ENCODE measurements at places on chromosomes 16 and 17. TPM values are rescaled to one million over a fixed set of nuclear protein-coding genes. Genes with fewer than 3 reads are reported as not detected.

DNA sequence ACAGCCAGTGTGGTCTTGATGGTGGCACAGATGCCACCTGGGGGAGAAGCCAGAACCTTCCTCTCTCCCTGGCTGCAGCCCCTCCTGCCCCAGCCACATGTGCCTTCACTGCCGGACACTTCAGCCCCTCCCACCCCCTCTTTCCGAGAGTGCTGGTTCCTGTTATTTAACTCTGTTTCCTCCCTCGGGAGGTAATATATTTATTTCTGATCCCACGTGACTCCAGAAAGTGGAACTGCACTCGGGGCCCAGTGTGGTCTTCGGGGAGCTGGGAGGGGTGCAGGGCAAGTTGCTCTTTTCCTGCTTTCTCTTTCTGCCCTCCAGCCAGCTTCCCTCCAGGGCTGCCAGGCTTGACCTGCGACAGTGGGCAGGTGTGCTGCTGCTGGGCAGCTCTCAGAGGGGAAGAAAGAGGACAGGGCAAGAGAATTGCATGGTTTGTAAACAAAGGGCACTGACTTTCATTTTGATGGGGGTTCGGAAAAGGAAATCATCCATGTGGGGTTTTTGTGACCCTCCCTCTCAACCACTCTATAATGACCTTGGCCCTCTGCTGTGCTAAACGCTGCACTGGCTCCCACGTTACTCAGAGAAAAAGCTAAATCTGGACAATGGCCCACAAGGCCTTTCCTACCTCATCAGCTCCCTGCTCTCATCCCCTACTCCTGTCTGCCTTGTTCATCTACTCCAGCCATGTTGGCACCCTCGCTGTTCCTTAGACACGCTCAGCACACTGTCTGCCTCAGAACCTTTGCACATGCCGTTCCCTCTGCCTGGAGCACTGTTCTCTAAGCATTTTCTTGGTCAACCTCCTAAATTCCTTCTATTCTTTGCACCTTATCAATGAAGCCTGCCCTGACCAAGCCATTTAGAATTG is 8.2 kb upstream of the CIITA start:
- H3K27me3 ChIP-seq, result no peaks in the 10 kb centered on the region
- peak overlapping the region; percentile 92 for H3K27ac ChIP-seq
- DNase-seq, result peak; percentile 74
- H3K4me1 ChIP-seq, result peaks cover 73% of the 10 kb centered on the region
- H3K36me3 ChIP-seq, result no peaks in the 10 kb centered on the region
- H3K4me3 ChIP-seq, result no peak overlapping the region

GRCh38 chr17:46820592-46821450 is 2.3 kb upstream of the WNT3 start:
- no peak overlapping the region for H3K27ac ChIP-seq
- H3K4me1 ChIP-seq, result no peaks in the 10 kb centered on the region
- H3K27me3 ChIP-seq, result peaks cover 60% of the 10 kb centered on the region
- H3K4me3 ChIP-seq, result no peak overlapping the region

DNA sequence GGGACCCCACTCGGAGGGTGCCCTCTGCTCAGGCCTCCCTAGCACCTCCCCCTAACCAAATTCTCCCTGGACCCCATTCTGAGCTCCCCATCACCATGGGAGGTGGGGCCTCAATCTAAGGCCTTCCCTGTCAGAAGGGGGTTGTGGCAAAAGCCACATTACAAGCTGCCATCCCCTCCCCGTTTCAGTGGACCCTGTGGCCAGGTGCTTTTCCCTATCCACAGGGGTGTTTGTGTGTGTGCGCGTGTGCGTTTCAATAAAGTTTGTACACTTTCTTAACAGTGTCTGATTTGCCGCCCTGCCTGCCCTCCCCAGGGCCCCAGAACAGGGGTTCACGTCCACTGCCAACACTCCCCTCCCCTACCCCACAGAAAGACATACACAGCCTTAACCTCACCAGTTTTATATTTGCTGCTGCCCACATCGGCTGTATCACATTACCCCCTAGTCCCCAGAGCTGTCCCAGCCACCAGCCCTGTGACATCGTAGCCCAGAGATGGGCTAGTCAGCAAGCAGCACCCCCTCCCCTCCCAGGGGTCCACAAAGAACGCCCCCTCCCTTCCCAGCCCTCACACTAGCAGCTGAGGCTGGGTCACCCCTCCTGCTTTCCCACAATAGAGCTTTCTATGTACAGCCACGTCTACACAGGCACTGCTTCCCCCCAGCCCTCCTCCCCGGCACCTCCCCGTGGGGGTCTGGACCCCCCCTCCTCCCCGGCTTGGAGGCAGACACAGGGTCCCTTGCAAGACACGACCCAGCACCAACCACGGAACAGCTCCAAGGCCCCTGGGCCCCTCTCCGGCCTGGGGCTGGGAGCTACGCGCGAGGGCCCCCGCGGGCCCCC is 7.9 kb downstream of the GRN start:
- H3K4me3 ChIP-seq, result peak overlapping the region; percentile 34
- no peaks in the 10 kb centered on the region for H3K4me1 ChIP-seq
- H3K27me3 ChIP-seq, result no peaks in the 10 kb centered on the region
- peaks cover 48% of the 10 kb centered on the region for H3K36me3 ChIP-seq

- no peaks in the 10 kb centered on the region for H3K4me1 ChIP-seq
- H3K27me3 ChIP-seq, result no peaks in the 10 kb centered on the region
- no peaks in the 10 kb centered on the region for H3K36me3 ChIP-seq
- no peak overlapping the region for H3K27ac ChIP-seq
- H3K4me3 ChIP-seq, result no peak overlapping the region
- no peak for DNase-seq
Observed at GRCh38 chr17:9052921-9053320, 31.6 kb downstream of the NTN1 start.

The CES1 gene
- total RNA-seq, result 7.6 TPM

DNA sequence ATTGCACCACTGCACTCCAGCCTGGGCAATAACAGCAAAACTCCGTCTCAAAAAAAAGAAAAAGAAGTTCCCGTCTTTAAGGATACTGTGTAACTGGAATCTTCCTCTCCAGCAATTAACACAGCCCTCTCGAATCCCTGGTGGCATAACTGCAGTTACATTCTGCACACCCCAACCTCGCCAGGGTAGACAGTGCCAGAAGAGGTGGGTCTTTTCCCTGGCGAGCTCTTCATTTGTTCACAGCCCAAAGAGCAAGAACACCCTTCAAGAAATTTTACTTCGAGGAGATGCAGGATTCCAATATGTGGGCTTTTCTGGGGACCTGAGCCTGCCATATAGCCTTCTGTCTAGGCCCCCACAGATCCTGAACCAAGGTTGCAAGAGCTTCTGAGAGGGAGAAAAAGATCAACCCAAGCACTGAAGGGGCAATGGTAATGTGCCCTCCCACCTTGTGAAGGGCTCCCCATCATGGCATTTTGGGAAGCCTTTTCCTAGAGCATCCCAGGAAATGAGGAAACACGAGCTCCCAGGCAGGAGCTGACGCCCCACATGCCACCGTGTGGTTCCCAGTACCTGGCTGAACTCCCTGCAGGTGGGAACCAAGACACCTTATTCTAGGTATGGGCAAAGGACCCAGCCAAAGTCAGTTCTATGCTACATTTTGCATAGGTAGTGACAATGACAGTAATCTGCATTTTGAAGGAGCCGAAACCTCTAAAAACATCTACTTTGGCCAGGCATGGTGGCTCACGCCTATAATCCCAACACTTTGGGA is 26.9 kb downstream of the TK2 start:
- H3K27ac ChIP-seq, result peak overlapping the region; percentile 46
- H3K27me3 ChIP-seq, result no peaks in the 10 kb centered on the region
- H3K36me3 ChIP-seq, result peaks cover 34% of the 10 kb centered on the region
- DNase-seq, result no peak

DNA sequence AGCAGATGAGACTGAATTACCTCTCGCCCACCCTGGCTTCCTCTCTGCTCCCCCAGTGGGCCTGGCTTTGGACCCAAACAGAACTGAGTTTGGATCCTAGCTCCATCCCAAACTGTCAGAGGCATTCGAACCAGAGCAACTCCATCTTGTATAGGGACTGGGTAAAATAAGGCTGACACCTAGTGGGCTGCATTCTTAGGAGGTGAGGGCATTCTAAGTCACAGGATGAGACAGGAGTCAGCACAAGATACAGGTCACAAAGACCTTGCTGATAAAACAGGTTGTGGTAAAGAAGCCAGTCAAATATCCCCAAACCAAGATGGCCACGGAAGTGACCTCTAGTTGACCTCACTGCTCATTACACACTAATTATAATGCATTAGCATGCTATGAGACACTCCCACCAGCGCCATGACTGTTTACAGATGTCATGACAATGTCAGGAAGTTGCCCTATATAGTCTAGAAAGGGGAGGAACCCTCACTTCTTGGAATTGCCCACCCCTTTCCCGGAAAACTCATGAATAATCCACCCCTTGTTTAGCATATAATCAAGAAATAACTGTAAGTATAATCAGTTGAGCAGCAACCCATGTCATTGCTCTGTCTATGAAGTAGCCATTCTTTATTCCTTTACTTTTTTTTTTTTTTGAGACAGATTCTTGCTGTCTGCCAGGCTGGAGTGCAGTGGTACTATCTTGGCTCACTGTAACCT is 44.4 kb downstream of the LYRM1 start:
- H3K4me3 ChIP-seq, result no peak overlapping the region
- no peaks in the 10 kb centered on the region for H3K4me1 ChIP-seq
- no peak for DNase-seq

- H3K4me1 ChIP-seq, result no peaks in the 10 kb centered on the region
- H3K27me3 ChIP-seq, result no peaks in the 10 kb centered on the region
- H3K36me3 ChIP-seq, result no peaks in the 10 kb centered on the region
- H3K4me3 ChIP-seq, result no peak overlapping the region
Observed at GRCh38 chr17:29036584-29036983, 6.4 kb upstream of the PIPOX start.

DNA sequence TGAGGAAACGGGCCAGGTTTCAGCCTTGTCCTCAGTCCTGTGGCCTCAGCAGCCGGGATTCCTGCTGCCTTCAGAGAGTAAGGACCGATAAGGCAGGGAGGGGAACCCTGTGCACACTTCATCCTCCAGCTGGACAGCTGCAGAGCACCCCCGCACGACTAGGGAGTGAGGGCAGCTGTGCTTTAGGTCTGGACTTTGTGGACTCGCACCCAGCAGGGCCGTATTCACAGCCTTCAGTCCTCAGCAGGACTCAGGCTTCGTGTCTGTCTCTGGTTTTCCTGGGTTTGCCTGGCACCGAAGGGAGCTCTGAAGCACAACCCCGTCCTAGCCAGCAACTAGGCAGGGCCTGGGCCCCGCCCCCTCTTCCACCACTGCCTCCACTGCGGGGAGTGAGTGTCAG is 45.8 kb upstream of the CACNG5 start:
- H3K27ac ChIP-seq, result no peak overlapping the region
- H3K4me3 ChIP-seq, result no peak overlapping the region
- H3K4me1 ChIP-seq, result peaks cover 14% of the 10 kb centered on the region
- no peak for DNase-seq

- no peak overlapping the region for H3K4me3 ChIP-seq
- no peaks in the 10 kb centered on the region for H3K27me3 ChIP-seq
- peaks cover 23% of the 10 kb centered on the region for H3K36me3 ChIP-seq
- H3K27ac ChIP-seq, result no peak overlapping the region
Observed at GRCh38 chr17:4717791-4718190, 7.4 kb downstream of the ARRB2 start.

Measured in heart left ventricle (tissue), 16 donors.